ENCODE measurements at places on chromosomes 4 and X.

- no peak for DNase-seq
These were observed 153.0 kb upstream of the TENM3 start for GRCh38 chr4:182090186-182090585.

DNA sequence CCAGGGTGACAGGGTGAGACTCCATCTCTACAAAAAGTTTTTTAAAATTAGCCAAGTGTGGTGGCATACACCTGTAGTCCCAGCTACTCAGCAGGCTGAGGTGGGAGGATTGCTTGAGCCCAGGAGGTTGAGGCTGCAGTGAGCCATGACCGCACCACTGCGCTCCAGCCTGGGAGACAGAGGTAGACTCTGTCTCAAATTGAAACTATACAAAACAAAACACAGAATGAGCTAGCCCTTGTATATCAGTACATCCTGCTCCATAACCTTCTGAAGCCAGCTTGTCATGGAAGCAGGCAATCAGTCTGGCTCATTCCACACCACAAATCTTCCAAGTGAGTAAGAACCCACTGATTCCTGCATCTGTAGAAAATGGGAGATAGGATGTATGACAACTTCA lies 49.0 kb downstream of the CD99L2 start:
- DNase-seq, result no peak

- DNase-seq, result no peak
These were observed 95.3 kb upstream of the PTPN13 start for GRCh38 chr4:86498863-86499166.

- no peak for DNase-seq
These were observed 238.9 kb downstream of the PALLD start for GRCh38 chr4:168735735-168736134.

DNA sequence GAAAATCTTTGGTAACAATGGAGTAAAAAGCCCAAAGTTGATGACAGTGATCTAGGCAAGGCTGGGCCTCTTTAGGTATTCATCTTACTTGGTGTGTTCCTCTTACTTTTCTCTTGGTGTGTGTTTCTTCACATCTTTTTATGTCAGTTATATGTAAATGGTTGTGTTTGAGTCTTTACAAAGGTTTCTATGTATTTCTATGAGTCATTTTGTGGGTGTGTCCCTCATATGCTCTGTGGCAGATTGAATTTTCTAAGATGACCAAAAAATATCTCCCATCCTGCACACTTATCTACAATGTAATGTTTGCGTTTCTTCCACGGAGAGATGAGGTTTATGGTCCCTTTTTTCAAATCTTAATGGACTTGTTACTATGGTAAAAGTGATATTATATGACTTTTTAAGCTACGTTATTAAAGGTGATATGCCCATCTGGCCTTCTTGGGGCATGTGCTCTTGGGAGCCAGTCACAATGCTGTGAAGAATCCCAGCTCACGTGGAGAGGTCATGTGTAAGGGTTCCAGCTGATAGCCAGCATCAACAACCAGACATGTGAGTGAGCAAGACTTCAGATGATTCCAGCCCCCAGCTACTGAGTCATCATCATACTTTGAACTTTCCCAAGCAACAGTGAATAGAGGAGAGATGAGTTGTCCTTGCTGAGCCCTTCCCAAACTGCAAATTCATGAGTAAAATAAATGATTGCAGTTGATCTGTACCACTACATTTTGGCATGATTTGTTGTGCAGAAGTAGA lies 126.9 kb downstream of the CBLL2 start:
- DNase-seq, result no peak

DNA sequence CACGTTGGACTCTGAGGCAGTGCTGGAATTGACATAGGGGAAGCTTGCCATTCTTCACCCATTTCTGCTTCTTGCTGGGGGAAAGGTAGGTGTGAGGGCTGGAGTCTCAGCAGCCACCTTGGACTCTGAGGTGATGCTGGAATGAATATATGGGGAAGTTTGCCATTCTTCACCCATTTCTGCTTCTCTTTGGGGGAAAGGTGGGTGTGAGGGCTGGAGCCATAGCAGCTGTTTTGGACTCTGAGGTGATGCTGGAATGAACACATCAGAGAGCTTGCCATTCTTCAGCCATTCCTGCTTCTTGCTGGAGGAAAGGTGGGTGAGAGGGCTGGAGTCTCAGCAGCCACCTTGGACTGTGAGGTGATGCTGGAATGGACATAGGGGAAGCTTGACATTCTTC lies 115.1 kb downstream of the CRLF2 start:
- DNase-seq, result no peak

GRCh38 chr4:188779581-188779980 lies 640.3 kb downstream of the TRIML1 start:
- DNase-seq, result no peak
